ENCODE measurements at places on chromosomes 12 and 14.

- DNase-seq = no peak
These were observed 58.7 kb downstream of the GNS start for GRCh38 chr12:64700532-64700931.

DNA sequence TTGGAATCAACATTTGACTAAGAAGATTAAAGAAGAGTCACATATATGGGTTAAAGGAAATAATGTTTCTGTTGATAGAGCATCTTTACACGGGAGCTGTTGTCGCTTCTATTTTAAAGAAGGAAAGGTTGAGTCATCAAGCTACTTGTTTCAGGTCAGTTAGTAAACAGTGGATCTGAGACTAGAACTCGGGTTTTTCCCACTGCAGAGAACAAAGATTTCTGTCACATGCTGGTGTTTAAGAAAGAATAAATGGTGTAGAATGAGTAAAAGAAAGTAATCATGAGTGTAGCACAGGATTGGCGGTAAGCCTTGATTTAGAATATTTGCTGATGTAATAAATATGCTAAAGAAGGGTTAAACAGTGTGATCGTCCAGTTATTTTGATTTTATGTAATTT, 455.5 kb downstream of the AEBP2 start:
- peak; percentile 80 for DNase-seq

GRCh38 chr12:25992026-25992782, 33.7 kb downstream of the RASSF8 start:
- DNase-seq = no peak

GRCh38 chr12:123363390-123363739, 1.3 kb downstream of the SBNO1 start:
- DNase-seq = no peak

DNA sequence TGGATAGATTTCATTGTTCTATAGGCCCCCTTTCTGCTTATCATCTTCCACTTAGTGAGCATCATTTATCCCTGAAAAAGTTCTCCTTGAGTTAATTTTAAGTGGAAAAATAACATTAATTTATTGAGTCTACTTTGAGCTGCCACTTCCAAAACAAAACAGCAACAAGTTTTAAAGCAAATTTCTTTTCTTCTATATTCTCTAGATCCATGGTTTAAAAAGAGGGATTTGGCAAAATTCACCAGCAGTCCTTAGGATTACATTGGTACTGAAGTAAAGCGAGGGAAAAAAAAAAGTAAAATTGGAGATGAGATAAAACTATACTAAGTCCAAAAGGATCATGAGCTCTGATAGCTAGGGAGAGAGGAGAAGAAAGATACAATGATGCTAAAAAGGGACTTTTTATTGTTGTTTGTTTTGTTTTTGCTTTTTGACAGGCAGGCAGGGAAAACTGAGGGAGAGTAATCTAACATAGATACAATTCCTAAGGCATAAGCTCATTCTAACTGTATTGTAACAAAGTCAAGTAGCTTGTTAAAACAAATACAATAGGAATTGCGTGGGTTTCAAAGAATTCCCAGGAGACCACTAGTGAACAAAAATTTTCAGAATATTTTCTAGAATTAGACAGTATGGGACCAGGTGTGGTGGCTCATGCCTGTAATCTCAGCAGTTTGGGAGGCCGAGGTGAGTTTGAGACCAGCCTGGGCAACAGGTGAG, 19.2 kb upstream of the PLEKHA5 start:
- no peak for DNase-seq

GRCh38 chr14:51482102-51482501, 169.6 kb upstream of the FRMD6 start:
- no peak for DNase-seq

- DNase-seq = no peak
These were observed 42.0 kb upstream of the ETV6 start for GRCh38 chr12:11607313-11608081.

GRCh38 chr12:85273381-85274314, 6.4 kb upstream of the ALX1 start:
- DNase-seq = no peak

DNA sequence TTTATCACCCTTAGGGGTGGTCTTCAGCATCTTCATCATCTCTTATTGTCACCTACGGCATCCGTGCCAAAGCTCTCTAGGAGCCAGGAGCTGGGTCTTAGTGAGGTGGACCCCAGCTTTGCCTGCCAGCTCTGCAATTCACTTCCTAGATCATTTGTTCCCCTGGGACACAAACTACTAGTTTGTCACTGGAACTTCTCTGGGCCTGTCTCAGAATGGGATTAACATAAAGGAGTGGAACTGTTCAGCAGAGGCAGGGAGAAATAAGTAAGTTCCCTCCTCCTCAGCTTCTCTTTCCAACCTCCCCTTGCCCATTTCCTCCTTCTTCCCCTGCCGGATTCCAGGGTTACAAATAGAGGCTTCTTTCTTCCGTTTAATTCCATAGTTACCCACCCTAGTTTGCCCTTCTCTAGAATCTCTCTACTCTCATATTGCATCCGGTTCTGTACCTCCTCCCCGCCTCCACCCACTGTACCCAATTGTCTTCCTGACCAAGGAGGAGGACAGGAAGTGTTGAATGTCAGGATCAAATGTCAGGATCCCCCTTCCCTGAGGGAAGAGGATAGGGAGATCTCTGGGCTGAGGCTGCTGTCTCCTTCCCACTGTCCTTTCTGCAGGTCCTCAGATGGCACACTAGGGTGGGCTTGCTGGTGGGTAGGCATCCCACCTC, 25.0 kb downstream of the LARP4 start:
- peak; percentile 68 for DNase-seq

GRCh38 chr12:54452628-54453027, 20.8 kb downstream of the GTSF1 start:
- no peak for DNase-seq

DNA sequence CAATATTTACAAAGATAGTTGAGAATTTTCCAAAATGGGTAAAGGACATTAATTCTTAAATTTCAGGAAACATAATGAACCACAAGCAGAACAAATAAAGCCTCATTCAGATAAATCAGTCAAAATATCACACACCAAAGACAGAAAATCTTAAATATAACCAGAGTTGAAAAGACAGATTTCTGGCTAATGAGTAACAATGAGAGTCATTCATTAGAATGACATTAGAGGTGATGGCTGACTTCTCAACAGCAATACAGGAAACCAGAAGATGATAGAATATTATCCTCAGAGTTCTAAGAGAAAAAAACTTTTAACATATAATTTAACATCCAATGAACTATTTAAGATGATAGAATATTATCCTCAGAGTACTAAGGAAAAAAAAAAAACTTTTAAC, 124.2 kb downstream of the DENND5B start:
- DNase-seq = peak; percentile 18

- DNase-seq = no peak
These were observed 78.0 kb upstream of the GPATCH2L start for GRCh38 chr14:76073717-76074116.

- no peak for DNase-seq
These were observed 557.6 kb downstream of the PRKD1 start for GRCh38 chr14:29370024-29370423.

GRCh38 chr14:101789222-101789621, 27.7 kb downstream of the PPP2R5C start:
- no peak for DNase-seq

GRCh38 chr14:74968811-74969210, 13.4 kb upstream of the PGF start:
- no peak for DNase-seq

- peak; percentile 22 for DNase-seq
These were observed 505 bp downstream of the KCNC2 start for GRCh38 chr12:75208856-75209811.

DNA sequence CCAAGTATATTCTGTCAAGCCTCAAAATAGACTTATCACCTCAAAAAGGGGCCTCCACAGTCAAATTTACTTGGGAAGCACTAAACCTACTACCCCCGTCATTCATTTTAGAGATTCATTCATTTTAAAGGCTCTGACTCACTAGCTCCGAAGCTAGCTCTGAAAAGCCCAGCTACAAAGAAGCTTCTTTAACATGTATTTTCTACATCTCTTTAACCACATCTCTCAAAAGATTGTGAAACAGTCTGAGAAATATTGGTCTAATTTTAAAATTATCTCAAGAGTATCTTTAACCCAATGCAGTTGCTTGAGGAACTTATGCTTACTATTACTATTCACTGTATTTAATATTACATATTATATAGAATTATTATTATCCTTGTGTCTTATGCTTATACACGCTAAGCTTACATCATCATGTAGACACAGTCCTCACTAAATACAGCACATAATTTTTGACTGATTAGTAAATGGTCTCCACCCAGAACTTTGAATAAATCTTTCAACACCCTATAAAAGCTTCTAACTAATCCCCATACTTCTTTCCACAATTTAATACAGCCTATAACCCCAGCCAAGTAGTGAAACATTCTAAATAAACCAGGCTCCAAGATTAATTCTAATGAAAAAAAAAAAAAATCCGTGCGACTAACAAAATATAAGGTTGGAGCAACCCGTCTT, 7.8 kb downstream of the NT5DC3 start:
- DNase-seq = no peak

- DNase-seq = no peak
These were observed 9.6 kb upstream of the PTPRB start for GRCh38 chr12:70646850-70647249.

GRCh38 chr12:42097971-42098370, 46.7 kb downstream of the GXYLT1 start:
- no peak for DNase-seq

GRCh38 chr12:34297126-34297789, 275.0 kb downstream of the ALG10 start:
- DNase-seq = no peak

- peak; percentile 47 for DNase-seq
These were observed 214.9 kb downstream of the CNTN1 start for GRCh38 chr12:40907115-40907527.

- DNase-seq = no peak
These were observed 233.7 kb downstream of the NTF3 start for GRCh38 chr12:5665615-5666014.

- DNase-seq = no peak
These were observed 270.3 kb downstream of the FBXL14 start for GRCh38 chr12:1324099-1324498.

GRCh38 chr14:93901813-93902212, 25.3 kb upstream of the FAM181A start:
- no peak for DNase-seq

GRCh38 chr14:72740504-72740961, 153.4 kb downstream of the DPF3 start:
- DNase-seq = no peak

- no peak for DNase-seq
These were observed 855.6 kb upstream of the TMEM132C start for GRCh38 chr12:127411166-127411915.

GRCh38 chr12:49674318-49674981, 32.8 kb downstream of the FMNL3 start:
- peak; percentile 50 for DNase-seq

GRCh38 chr12:128956755-128957154, 103.5 kb downstream of the GLT1D1 start:
- no peak for DNase-seq

- no peak for DNase-seq
These were observed 11.4 kb downstream of the DLGAP5 start for GRCh38 chr14:55180006-55180405.

GRCh38 chr12:54997929-54998522, 13.5 kb upstream of the TESPA1 start:
- no peak for DNase-seq

DNA sequence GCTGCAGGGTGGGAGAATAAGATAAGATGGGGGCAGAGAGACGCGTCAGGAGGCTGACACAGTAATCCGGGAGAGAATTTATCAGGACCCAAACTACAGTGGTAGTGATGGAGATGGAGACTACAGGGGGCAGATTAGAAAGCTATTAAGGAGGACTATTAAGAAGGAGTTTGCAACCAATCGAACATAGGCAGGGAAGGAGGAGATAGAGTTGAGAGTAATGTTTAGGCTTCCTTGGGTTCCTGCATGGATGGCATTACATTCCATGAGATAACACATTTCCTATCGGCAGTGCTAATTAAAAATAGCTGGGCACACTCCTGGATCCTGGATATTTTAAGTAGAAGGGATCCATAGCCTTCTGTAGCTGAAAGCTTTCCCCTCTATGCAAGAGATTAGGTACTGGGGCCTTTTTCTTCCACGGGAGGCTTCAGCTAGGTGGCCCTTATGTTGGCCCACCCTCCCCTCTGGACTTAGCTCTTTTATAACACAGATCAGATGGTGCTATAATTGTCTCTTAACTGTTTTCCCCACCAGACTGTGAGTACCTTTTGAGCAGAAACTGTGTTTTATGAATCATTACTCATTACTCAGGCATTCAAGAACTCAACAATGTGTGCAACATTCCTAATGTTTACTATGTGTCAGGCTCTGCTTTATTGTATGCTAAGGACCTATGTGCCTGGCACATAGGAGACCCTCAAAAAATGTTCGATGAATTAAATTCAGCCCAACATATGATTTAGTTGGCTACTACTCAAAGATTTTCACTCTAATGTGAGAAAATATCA, 113.0 kb downstream of the RMST start:
- DNase-seq = no peak

DNA sequence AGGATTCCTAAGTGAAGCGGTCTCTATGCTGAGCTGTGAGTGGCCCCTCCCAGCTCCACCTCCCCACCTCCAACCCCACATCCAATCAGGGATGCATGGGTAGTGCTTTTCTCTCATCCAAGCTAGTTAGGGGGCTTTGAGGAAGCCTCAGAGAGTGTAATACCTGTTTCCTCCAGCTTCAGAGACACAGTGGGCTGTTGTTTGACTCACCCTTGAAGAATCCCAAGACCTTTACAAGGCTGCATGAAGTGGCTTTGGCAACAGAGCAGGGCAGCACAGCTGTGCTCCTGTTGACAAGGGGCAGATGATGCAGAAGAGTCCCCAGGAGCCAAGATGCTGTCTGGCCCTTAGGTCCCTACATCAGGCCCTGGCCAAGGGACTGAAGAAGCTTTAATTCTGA, 27.1 kb upstream of the CLMN start:
- DNase-seq = no peak

DNA sequence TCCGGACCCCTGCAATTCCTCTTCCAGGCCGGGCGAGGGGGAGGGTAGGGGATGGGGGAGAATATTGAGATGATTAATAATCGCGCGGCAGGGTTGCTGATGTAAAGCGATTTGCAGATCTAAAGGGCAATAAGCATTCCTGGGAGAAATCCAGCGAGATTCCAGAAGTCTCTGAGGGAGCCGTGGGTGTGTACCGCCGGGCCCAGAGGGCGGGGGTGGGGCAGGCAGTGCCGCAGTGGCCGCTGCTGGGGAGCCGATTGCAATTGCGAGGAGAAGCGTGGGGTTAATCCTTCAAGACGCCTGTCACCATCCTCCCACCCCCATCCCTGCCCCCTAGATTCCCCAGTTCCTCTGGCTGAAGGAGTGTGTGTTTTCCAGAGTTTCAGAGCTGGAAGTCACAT, 16.4 kb downstream of the FOS start:
- peak; percentile 80 for DNase-seq

GRCh38 chr14:67846029-67846610, 26.5 kb downstream of the RAD51B start:
- no peak for DNase-seq

- no peak for DNase-seq
These were observed 17.2 kb upstream of the MARK3 start for GRCh38 chr14:103367995-103368394.

GRCh38 chr12:54701940-54702592, 53.9 kb upstream of the DCD start:
- peak; percentile 66 for DNase-seq
